ENCODE measurements at places on chromosomes 2 and 18. TPM values are rescaled to one million over a fixed set of nuclear protein-coding genes. Genes with fewer than 3 reads are reported as not detected.

DNA sequence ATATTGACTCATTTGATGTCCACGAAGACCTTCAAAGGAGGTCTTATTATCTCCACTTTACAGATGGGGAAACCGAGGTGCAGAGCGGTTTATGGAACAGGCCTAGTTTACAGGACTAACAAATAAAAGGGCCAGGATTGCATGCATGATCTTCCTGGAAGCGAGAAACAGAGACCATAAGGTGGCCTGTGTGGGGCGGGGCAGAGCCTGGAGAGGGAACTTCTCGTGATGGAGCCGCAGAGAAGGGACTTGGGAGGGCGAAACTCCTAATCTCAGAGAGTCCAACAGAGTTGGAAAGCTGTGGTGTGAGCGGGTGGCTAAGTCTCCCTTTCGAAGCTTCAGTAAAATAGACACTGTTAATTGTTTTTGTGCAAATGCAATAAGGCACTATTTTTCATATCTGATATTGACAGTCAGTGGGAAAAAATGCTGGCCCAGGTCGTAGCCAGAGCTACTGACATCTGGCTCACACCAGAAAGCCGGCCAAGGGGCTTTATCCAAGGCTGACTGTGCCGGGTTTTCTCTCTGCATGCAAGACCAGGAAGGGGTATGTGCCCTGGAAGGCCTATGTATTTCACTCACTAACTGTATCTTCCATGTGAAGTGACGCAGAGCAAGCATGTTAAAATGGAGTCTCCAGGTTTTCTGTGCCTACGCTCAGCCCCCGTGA is 4.5 kb downstream of the INPP5D start:
- DNase-seq: no peak

DNA sequence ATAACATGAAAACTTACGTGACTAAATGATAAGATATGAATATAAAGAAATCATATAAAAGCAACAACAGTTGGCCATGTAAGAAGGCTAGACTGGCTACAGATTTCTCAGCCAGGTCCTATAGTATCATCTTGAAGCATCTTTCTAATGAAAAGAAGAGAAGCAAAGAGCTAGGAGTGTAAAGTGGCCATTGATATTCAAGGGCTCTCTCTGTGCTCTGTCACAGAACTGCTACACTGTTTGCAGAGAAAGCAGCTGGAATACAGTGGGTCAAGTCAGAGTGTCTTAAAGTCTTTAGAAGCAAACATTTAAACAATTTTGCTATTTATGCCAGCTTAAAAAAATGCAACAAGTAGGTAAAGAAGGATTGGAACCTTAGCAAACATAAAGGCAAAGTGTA is 118.8 kb downstream of the SCN9A start:
- DNase-seq: no peak

GRCh38 chr2:191923652-191923997 is 76.7 kb upstream of the CAVIN2 start:
- DNase-seq: no peak

The POTEJ gene
- total RNA-seq: not detected

The CNDP2 gene
- total RNA-seq: 105 TPM

DNA sequence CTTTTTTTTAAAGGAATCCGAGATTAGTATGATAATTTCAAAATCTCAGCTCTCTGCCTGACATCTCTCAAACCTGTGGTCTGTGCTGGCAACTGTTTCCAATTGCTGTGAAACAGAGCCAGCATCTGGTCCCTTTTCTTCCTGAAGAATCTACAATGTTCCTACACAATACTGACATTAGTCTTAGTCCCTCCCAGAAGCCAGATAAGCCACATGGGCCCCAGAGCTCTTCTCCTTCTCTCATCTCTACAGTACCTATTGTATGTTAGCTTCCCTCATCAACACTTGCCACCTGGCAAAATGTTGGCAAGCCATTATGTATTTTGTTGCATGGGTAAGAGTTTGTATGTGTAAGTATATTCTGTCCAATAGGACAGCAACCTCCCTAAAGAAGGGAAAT is 62.9 kb upstream of the CDKL4 start:
- DNase-seq: no peak

The ST8SIA3 gene
- total RNA-seq: not detected

The ARHGAP25 gene
- 3.1 TPM for total RNA-seq

- DNase-seq: no peak
These were observed 899 bp downstream of the RAX start for GRCh38 chr18:59272221-59272888.

DNA sequence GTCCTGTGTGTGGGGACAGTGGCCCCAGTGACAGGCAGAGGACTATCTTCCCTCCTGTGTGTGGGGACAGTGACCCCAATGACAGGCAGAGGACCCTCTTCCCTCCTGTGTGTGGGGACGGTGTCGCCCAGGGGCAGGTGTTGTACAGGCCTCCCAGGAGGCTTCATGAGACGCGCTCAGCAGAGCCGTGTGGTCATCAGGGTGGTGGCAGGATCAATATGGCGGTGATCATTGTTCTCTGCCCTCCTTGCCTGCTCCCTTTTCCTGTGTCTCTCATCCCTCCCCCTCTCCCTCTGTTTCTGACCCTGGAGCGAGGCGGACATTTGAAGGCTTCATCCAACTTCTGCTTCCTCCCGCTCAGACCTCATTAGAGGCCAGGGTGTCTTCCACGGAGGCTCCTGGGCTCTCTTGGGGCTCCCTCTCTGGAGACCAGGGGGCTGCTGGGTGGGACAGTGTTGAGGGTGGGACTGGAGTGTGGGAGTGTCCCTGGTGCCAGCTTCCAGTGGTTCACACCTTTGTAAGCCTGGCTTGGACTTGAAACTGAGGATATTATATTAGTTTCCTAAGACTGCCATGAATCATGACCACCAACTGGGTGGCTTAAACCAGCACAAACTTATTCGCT is 59.5 kb downstream of the ACKR3 start:
- no peak for DNase-seq

The ONECUT2 gene
- total RNA-seq: 0.22 TPM

- DNase-seq: peak; percentile 49
These were observed 315.6 kb downstream of the IRS1 start for GRCh38 chr2:226483745-226484619.

All from NCI-H460 (cell line).